ENCODE measurements at places on chromosomes 1 and 21. TPM values are rescaled to one million over a fixed set of nuclear protein-coding genes. Genes with fewer than 3 reads are reported as not detected.

- peaks cover 51% of the 10 kb centered on the region for H3K4me1 ChIP-seq
- H3K27me3 ChIP-seq = no peaks in the 10 kb centered on the region
- peaks cover 21% of the 10 kb centered on the region for H3K36me3 ChIP-seq
- no peak overlapping the region for H3K4me3 ChIP-seq
- no peak overlapping the region for H3K27ac ChIP-seq
Observed at GRCh38 chr1:21628798-21629393, 40.3 kb downstream of the RAP1GAP start.

DNA sequence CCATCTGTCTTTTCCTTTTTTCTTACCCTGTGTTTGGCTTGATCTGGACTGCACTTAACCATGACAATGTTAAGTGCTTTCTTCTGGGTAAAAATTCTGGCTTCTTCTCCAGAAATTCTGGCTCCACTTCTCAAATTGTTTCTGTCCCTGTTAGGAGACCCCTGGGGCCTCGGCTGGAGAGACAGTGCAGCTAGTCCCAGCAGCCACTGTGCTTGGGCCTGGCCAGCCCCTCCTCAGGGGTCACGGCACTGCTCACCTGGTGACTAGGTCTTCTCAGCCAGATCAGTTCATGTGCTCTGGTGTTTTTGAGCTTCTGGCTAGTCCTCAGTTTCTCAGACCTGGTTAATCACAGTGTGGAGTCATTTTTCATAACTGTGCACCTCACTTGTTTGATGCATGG lies 72.4 kb downstream of the ADARB1 start:
- H3K36me3 ChIP-seq = no peaks in the 10 kb centered on the region
- H3K27me3 ChIP-seq = no peaks in the 10 kb centered on the region
- DNase-seq = no peak
- no peak overlapping the region for H3K4me3 ChIP-seq

DNA sequence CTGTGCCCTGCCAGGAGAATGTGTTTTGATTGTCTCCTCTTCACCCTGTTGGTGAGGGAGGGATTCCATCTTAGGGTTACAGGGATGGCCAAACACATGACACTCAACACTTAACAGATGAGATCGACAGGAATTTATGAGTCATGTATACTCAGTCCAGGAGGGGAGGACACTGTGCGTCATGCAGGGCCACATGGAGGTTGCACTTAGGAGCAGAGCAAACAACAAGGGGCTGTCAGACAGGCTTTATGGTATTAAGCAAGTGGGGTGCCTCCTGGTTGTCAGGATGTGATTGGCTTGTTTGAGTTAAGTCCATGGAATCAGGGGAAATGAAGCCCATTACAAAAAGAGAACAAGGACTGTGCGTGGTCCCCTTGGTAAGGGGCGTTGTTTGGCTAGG lies 26.9 kb downstream of the EDARADD start:
- DNase-seq = peak; percentile 71
- H3K27ac ChIP-seq = peak overlapping the region; percentile 41
- H3K36me3 ChIP-seq = peaks cover 31% of the 10 kb centered on the region
- peaks cover 9% of the 10 kb centered on the region for H3K4me1 ChIP-seq
- no peaks in the 10 kb centered on the region for H3K27me3 ChIP-seq

- H3K4me1 ChIP-seq = no peaks in the 10 kb centered on the region
- DNase-seq = no peak
- H3K4me3 ChIP-seq = no peak overlapping the region
- H3K36me3 ChIP-seq = no peaks in the 10 kb centered on the region
- H3K27ac ChIP-seq = no peak overlapping the region
- peaks cover 7% of the 10 kb centered on the region for H3K27me3 ChIP-seq
Observed at GRCh38 chr1:147534386-147534785, 6.9 kb upstream of the BCL9 start.

- no peaks in the 10 kb centered on the region for H3K27me3 ChIP-seq
- 0 out of 3 replicates have a peak, but pooled peaks cover 2% of the 10 kb centered on the region for H3K36me3 ChIP-seq
- H3K4me3 ChIP-seq = no peak overlapping the region
- H3K27ac ChIP-seq = no peak overlapping the region
- DNase-seq = no peak
- H3K4me1 ChIP-seq = peaks cover 24% of the 10 kb centered on the region
Observed at GRCh38 chr1:225827076-225827475, 17.2 kb downstream of the EPHX1 start.

DNA sequence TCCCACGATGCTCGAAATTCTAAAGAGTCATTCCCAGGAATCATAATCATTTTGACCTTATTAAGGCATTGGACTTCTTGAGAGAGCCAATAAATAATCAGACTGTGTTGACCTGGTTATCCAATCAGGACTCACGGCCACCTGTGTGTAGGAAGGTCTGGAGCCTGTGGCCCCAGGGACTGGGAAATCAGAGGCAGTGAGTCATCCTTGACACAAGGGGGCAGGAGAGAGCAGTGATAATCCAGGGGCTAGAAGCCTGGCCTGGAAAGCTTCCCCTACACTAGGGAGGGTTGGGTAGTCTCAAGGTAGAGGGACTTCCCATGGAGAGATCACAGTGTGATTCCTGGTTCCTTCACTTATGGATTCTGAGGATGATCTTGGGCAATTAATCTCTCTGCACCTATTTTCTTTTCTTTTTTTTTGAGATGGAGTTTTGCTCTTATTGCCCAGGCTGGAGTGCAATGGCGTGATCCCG lies 4.7 kb downstream of the MR1 start:
- peak; percentile 80 for DNase-seq
- peaks cover 6% of the 10 kb centered on the region for H3K36me3 ChIP-seq
- H3K27ac ChIP-seq = no peak overlapping the region
- no peaks in the 10 kb centered on the region for H3K27me3 ChIP-seq
- peaks cover 4% of the 10 kb centered on the region for H3K4me1 ChIP-seq
- H3K4me3 ChIP-seq = no peak overlapping the region

DNA sequence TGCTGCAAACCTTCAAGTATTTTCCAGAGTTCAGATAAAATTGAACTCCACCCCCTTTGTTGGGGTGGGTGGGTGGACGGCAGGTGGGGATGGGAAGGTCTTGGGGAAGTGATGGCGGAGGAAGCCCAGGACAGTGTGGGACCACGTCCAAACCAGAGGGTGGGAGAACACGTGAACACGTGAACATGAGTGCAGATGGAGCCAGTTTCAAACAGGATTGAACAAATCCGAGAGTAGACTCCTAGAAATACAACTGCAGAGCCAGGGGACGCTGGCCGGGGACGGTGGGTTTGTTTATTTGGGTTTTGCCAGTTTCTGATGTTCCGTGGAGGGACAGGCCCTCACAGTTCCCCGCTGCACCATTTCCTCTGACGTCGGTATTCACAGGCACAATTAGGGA lies 2.9 kb downstream of the KRTAP10-2 start:
- no peak for DNase-seq
- no peaks in the 10 kb centered on the region for H3K4me1 ChIP-seq
- H3K36me3 ChIP-seq = no peaks in the 10 kb centered on the region
- H3K27ac ChIP-seq = no peak overlapping the region
- peaks cover 37% of the 10 kb centered on the region for H3K27me3 ChIP-seq
- H3K4me3 ChIP-seq = no peak overlapping the region

WNT3A gene
- not detected for total RNA-seq

ALG14 gene
- total RNA-seq = 8.6 TPM
